D721Med (cell line): ENCODE measurements at places on chromosomes 1 and 21.

- DNase-seq: no peak
These were observed 278.3 kb downstream of the ZNF648 start for GRCh38 chr1:181783208-181783607.

DNA sequence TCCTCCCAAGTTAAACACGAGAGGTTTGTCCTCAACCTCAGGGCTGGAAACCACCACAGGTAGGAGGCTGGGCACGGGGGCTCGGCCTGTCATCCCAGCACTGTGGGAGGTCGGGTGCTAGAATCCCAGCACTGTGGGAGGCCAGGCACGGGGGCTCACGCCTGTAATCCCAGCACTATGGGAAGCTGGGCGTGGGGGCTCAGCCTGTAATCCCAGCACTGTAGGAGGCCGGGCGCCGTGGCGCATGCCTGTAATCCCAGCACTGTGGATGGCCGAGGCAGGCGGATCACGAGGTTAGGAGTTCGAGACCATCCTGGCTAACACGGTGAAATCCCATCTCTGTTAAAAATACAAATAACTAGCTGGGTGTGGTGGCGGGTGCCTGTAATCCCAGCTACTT, 6.7 kb upstream of the CDK11A start:
- no peak for DNase-seq

- DNase-seq: no peak
These were observed 22.8 kb upstream of the LAPTM5 start for GRCh38 chr1:30780409-30780808.

- DNase-seq: no peak
These were observed 120.8 kb downstream of the GREM2 start for GRCh38 chr1:240491156-240491555.

GRCh38 chr1:21742578-21742977, 40.4 kb downstream of the USP48 start:
- DNase-seq: no peak

- DNase-seq: no peak
These were observed 4.4 kb upstream of the CAPN2 start for GRCh38 chr1:223708001-223708359.

- DNase-seq: no peak
These were observed 115.4 kb upstream of the RAB4A start for GRCh38 chr1:229155472-229155871.

DNA sequence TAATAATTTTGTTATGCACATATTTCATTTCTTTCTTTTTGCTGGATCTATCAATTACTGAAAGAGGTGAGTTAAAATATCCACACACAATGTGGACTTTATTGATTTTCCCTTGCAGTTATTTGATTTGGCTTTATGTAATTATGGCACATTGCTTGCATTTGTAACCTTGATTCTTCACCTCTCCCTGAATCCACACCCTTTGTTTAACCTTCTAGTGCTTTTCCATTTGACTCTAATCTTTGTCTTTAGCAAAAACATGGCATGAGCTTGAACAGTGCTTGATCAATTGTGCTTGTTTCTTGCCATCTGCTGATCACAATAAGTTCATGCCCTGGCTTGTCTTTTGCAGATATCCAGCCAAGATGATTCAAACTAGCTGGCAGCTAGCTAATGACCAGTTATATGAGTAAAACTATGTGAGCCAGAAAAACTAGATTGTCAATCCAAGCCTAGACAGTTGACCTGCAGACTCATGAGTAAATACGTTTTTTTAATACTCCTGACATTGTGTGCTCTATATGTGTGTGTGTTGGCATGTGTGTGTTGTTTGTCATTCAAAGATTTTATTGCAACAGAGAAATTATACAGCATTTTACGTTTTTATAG, 899.2 kb downstream of the NCAM2 start:
- DNase-seq: no peak

DNA sequence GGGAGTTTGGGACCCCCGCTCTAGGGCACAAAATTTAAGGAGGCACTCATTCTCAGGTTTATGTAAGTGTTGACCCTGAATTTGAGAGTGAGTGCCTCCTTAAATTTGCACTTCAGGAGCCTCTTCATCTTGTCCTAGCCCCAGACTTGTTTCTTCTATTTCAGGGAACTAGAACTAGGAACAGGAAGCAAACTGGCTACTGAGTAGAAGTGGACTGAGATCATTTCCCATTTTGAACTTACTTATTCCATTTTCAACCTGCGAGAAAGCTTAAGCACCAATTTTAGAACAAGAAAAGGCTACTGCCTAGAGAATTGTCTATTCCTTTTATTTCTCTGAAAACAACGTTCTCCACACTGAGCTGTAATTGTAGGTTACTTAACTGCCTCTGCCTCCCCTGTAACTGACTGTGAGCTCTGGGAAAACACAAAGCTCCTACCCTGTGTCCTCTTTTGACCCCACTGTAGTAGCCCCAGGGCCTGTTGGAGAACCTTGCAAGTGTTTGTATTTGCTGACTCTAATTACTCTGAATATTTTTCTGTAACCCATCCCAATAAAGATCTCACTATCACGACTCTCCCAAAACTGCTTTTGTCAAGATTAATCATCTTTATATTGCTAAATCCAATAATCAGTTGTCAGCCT, 2.5 kb downstream of the PPT1 start:
- no peak for DNase-seq

- no peak for DNase-seq
These were observed 41.0 kb upstream of the EPS15 start for GRCh38 chr1:51560034-51560433.
